ENCODE measurements at places on chromosomes 11 and 22.

DNA sequence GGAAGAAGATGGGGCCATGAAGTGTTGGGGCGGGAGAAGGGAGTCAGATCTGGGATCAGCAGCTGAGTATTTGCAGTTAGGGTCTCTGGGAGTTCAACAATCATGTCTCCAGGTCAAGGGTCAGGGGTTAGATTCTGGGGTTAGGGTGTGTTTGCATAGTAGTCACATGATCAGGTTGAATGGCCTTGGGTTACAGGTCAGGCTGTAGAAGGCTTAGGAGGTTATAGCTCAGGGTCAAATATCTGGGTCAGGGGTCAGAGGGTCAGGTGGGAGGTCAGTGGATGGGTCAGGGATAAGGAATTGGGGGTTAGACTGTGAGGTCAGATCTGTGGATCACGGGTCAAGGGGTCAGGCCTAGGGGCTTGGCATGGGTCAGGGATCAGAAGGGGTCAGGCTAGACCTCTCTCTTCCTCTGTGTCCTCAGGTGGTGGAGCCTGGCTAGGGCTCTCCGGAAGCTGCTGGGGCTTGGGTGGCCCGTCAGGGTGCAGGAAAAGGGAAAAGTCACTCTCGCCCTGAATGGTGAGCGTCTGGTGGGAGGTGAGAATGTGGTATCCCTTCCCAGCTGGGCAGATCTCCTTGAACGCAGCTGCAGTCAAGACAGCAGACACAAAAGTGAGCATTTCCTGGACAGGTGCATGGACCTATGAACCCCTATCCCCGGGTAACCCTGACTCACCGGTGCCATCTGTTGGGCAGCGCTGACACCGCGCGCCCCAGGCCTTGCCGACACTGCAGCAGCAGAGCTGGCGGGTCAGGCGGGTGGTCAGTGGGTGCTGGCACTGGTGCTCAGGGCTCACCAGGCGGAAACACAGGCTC lies 6.4 kb downstream of the LTBP3 start:
- ATAC-seq: peak; percentile 57

DNA sequence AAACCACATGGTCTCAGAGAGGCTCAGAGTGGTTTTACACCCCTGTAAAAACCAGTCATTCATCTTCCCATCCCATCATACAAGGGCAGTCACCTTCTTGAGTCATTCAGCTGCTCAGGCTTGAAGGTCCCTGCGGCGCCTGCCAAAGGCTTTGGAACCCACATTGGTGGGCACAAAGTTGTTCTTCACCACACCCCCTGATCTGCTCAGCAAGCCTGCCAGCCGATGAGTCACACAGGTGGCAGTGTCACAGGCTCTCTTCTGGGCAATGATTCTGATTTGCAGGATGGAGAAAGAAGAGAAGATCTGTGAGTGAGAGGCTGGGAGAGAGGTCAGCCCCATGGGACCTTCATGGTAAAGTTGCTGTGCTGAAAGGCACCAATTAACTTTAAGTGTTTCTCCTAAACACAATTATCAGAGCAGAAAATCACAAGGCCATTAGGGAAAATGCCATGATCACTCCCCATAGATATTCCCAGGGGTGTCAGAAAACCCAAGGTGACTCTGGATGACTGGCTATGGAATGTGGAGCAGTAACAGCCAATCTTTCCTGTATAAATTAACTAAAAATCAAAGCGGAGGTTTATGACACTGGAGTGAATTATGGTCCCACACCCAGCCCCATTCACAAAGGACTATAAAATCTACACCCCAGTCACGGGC lies 4.4 kb downstream of the CALCA start:
- no peak for ATAC-seq

DNA sequence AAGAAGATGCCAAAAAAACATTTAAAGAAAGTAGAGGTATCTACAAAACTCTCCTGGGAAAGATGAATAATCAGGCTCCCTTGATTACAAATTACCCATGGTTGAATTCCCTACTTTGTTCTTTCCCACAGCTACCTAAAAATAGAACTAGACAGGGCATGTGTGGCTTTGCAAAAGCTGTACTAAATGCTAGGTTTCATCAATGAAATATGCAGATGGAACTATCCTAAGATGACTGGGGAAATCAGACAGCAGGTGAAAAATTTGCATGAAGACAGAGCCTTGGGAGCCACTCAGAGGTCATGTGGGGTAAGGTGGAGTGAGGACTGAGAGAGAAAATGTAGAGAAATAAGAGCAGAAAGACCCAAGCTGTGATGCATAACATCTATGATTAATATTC lies 14.7 kb downstream of the LAYN start:
- ATAC-seq: no peak

DNA sequence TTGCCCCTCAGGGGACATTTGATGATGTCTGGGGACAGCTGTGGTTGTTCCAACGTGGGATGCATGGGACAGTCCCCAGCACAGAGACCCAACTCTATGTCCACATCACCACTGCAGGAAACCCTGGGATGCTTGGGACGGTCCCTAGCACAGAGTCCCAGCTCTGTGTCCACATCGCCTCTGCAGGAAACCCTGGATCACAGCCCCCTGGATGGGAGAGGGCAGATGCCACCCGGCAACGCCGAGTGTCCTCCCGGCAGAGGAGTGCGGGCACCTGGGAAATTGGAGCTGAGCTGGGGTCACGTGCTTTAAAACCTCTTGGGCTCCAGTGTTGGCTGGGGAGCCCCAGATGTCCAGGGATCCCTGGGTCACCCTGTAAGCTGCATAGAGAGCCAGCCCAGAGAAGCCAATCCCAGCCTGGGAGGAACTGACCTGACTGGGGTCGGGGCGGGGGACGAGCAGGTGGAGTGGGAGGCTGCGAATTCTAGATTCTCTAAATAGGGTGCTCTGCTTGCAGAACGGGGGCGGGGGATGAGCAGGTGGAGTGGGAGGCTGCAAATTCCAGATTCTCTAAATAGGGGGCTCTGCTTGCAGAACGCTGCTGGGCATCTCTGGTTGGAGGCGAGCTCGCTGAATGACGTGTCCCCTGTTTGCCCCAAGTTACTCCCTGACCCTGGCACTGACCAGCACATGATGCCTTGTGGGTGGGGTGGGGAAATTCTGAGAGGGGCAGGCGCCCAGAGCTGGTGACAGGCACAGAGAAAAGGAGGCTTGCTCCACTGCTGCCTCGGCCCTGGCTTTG lies 1197.8 kb downstream of the BRD1 start:
- ATAC-seq: no peak

GRCh38 chr11:60905551-60906113 lies 753 bp downstream of the PRPF19 start:
- peak; percentile 19 for ATAC-seq

DNA sequence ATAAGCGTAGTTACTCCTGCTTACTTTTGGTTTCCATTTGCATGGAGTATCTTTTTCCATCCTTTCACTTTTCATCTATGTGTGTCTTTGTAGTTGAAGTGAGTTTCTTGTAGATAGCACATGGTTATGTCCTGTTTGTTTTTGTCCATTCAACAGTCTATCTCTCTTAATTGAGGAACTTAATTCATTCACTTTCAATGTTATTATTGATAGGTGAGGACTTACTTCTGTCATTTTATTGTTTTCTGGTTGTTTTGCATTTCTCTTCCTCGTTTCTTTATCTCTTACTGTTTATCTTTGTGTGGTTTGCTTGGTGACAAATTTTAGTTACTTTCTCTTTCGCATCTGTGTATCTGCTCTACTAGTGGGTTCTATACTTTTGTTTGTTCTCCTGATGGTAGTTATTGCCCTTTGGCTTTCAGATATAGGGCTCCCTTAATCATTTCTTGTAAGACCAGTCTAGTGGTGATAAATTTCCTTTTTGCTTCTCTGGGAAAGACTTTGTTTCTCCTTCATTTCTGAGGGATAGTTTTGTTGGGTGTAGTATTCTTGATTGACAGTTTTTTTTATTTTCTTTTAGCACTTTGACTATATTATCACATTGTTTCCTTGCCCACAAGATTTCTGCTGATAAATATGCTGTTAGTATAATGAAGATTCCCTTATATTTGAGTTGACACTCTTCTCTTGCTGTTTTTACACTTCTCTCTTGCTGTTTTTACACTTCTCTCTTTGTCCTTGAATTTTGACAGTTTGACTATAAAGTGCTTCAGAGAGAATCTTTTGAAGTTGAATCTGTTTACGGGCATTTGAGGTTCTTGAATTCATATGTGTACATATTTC lies 9.0 kb upstream of the RAG1 start:
- ATAC-seq: peak; percentile 60

DNA sequence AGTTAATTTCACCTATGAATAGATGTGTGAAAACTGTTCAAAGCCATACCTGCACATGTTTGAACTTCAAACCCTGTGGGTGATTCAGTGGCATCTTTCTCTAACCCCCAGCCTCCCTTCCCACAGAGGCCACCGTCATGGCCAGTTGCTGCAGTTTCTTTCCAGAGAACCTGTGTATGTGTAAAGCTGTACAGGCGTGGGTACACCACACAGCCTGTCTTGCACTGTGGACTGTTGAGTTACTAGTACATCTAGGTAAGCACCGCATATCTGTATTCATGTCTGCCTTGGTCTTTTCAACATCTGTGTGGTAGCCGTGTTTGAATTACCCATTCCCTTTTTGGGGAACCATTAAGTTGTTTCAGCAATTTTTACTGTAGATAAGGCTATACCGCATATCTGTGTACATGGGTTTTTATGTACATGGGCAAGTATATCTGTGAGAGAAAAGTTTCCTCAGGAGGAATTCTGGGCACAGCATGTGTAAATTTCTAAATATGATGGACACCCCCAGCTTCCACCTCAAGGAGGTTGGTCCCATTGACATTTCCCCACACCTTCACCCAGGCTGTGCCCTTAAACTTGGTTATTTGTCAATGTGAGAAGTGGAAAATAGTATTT lies 13.9 kb downstream of the NEAT1 start:
- ATAC-seq: no peak

- no peak for ATAC-seq
Measured at GRCh38 chr11:36109850-36110606, 166.2 kb downstream of the LDLRAD3 start.

GRCh38 chr11:120270386-120270785 lies 30.4 kb downstream of the POU2F3 start:
- no peak for ATAC-seq

- ATAC-seq: no peak
Measured at GRCh38 chr22:24054356-24054755, 43.3 kb downstream of the CABIN1 start.

- no peak for ATAC-seq
Measured at GRCh38 chr11:131703311-131703710, 332.9 kb downstream of the NTM start.

DNA sequence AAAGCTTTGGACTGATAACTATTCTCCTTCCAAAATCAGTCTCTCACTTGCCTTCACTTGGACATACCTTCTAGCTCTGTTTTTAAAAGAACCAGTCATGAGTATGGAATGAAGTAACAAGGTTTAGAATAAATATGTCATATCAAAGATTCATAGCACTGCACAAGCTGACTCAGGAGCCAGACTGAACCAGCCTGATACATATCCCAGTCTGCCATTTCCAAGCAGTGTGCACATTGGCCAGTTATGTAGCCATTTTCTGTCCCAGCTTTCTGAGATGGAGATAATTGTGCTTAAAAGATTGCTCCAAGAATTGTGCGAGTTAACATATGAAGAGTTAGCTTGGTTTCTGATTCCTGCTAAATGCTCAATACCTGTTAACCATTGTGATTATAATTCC lies 311.3 kb downstream of the C11orf87 start:
- ATAC-seq: no peak

GRCh38 chr11:83521647-83522596 lies 235.8 kb upstream of the CCDC90B start:
- no peak for ATAC-seq

GRCh38 chr11:3642071-3642951 lies 519 bp upstream of the ART5 start:
- peak; percentile 88 for ATAC-seq

DNA sequence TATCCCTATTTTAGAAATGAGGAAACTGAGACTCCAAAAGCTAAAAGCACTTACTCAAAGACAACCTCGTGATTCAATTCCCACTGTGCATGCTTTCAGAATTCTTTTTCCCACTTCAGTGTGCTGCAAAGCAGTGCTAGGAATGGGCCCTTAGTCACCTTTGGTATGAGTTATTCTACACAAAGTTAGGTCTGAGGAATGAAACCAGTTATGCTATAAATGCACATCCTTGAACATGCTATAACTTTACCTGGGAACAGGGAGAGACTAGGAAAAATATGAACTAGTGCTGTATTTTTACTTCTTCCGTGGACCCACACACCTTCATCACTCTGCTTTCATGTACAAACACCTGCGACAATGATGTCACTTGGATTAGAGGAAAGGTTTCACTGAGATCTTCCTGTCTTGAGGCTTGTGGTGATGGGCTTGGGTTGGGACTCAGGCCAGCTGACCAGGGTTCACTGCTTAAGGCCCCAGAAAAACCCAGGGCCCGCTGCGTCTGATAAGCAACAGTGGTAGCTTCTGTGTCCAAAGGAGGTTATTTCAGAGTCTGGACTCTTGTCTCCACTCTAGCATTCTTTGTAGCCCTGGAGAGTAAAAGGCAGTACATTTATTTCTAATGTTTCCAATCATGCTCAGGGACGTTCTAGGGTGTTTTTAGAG lies 81.6 kb downstream of the ZC3H12C start:
- ATAC-seq: no peak

DNA sequence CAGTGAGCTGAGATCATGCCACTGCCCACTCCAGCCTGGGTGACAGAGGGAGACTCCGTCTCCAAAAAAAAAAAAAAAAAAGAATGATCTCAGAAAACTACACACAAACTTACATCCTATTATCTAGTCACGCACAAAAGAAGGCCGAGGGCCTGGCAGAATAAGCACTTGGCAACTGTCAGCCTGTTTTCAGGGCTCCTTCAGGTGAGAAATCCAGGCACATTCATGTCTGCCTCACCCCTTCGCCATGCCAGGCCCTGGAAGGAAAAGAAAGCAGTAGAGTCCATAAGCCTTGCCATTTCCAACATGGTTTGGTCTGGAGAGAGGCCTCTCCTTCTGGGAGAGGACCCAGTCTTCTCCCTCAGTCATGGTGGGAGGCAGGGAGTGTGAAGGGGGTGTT lies 30.9 kb downstream of the C11orf58 start:
- ATAC-seq: no peak

- no peak for ATAC-seq
Measured at GRCh38 chr22:27003297-27003696, 345.9 kb downstream of the MIAT start.

DNA sequence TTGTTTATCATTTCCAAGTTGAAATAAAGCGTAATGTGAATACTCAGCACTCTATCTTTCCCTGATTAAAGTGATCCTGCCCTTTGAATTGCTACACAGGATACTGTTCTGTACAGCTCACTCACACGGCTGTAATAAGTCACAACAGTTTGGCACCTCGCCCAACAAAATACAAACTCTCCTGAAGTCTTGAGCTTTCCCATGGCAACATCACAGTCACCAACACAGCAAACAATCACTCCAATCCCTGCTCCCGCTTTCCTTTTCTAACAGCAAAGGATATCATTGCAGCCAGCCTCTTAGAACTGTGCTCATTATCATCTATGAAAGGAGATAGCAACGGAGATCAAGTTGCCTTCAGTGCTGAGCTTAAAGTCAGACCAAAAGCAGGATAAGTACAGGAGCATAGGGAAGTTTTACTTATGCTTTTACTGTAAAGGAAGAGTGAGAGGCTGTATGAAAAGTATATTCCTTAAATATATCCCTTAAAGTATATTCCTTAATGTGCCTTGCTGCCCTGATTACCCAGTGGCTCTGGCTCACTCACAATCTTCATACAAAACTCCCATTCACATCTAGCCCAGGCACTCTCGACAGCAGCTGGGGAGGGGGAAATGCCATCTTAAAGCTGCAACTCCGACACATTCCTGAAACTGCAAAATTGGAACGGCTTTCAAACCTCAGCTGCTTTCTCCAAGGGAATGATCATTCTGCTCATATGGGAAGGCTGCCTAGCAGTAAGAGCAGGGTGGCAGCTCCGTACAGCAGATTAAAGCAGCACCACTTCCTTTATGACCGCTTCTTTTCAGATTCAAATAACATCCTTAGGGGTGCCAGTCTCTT lies 35.8 kb downstream of the MAML2 start:
- no peak for ATAC-seq
